Lung (tissue), 17 donors: ENCODE measurements at places on chromosomes 4 and X. TPM values are rescaled to one million over a fixed set of nuclear protein-coding genes. Genes with fewer than 3 reads are reported as not detected.

Gene SULT1E1
- 3.2 TPM for total RNA-seq

Gene OPRPN
- total RNA-seq, result not detected

Gene CORIN
- total RNA-seq, result 0.80 TPM

Gene CTAG1A
- not detected for total RNA-seq

Gene NUDT10
- total RNA-seq, result 5.9 TPM

Gene CC2D2A
- 63.7 TPM for total RNA-seq

GRCh38 chr4:51845711-51846110 lies 2.8 kb downstream of the DCUN1D4 start:
- DNase-seq, result no peak

DNA sequence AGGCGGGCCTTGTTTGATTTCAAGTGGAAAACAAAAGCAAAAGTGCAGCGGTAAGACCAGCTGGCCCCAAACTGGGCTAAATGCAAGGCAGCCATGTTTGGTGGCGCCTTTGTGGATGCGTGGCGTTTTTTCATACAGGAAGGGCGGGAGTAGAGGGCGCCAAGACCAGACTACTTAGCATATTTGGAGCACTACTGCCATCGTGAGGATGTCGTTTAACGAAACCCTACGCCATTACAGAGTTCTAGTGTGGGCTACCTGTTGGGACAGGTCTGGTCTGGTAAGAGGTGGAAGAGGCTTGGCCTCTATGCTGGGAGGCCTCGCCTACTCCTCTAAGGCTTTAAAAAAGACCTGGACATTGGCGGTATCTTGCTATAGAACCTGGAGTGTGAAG lies 230.7 kb upstream of the STK26 start:
- peak; percentile 96 for DNase-seq

DNA sequence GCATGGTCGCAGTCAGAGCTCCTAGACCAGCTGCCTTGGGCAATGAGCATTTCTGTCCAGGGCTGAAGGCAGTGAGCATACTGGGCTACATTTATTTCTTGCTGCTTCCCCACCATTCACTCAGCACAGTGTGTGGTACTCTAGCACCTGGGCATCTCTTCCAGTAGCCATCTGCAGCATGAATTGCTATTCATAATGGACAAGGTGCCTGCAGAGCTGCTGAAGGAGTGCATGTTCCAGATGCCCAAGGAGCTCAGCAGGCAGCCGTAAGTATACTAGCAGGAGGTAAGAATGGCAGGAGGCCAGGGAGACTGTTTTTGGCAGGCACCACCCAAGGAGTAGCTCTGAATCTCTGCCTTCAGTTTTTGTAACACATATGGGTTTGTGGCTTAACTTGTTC lies 110.4 kb upstream of the RXFP1 start:
- DNase-seq, result no peak

- no peak for DNase-seq
Observed at GRCh38 chr4:76962406-76963130, 13.0 kb downstream of the SEPTIN11 start.

- no peak for DNase-seq
Observed at GRCh38 chr4:172692701-172693100, 475.9 kb upstream of the GALNT7 start.

- no peak for DNase-seq
Observed at GRCh38 chr4:170672381-170672965, 582.7 kb upstream of the AADAT start.

DNA sequence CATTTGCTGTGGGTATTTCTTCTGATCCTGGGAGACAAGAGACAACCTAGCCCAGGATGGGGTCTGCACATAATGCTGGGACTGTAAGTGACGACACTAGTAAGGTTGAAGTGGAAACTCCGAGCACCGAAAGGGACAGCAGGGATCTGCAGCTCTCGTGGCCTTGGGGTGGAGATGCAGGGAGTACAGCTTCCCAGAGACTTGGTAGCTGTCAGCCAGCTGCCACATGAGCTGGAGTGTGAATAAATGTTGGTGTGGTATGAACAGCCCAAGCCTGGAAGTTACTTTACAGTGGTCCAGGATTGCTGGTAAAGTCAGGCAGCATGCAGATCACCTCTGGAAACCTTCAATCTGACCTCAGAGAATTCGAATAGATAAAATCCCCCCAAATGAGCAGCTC lies 97.6 kb downstream of the FAM193A start:
- no peak for DNase-seq

DNA sequence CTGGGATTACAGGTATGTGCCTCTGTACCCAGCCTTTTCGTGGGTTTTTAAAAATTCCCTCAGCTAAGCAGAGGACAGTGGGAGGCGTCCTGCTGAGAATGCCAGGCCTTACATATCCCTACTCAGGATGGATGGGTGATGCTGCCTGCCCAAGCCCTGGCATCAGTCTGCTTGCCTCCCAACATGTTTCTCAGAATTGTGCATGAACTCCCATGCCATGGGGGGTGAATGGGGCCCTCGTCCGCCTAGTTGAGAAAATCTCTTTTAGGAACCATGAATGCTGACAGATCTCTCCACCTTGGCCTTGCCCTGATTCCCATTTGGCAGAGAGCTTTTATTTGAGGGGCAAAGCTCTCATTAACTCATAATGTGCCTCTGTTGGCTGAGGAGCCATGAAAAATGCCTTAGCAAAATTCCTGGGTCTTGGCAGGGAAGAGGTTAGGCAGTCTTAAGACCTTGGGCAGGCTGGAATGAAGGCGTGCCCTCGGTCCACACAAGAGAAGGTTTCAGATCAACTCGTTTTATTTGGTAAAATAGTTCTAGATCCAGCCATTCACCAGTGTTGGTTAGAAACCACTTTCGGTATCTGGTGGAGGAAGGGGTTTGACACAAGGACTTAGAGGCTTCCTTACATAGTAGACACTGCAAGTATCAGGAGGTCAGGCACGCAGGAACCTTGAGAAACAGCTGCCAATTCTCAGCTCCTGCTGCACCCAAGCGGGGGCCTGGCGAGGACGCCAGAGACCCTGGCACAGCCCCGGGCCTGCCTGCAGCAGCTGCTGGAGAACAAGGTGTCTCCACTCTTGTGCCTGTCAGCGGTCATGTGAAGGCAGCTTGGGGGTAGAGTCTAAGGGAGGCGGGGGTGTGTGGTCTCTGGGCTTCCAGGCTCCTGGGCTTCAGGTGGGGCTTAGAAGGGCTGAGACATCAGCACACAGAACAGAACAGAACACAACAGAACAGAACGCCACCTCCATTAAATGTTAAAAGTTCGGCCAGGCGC lies 192.8 kb upstream of the PSAPL1 start:
- no peak for DNase-seq

DNA sequence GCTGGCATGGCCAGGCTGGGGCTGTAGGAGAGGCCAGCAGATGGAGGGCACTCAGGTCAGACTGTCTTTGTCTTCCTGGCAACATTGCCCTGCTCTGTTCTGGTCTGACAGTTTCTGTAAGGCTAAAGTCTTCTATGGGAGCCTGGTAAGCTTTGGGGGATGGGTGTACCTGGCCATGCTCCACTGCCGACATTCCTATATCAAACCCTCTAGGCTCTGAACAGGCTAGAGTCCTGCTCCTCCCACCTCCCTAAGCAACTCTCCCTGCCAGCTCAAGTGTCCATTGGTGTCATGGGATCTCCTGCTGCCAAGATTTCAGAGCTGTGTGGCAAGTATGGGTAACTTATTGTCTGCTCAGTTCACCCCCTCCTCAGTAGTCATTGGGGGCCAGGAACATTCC lies 163.5 kb upstream of the UGT8 start:
- peak; percentile 1 for DNase-seq

DNA sequence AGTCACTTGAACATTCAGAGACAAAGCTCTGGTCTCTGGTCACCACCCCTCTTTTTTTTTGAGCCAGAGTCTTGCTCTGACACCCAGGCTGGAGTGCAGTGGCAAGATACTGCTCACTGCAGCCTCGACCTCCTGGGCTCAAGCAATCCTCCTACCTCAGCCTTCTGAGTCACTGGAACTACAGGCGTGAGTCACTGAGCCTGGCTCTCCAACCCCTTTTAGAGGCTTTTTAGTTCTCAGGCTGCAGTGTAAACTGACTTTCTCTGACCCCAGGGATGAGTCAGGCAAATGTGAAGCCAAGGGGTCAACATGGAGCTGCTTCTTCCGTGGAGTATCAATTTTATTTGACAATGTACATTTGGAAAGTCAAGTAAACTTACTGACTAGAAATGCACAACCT lies 229.2 kb downstream of the PTTG2 start:
- DNase-seq, result no peak

DNA sequence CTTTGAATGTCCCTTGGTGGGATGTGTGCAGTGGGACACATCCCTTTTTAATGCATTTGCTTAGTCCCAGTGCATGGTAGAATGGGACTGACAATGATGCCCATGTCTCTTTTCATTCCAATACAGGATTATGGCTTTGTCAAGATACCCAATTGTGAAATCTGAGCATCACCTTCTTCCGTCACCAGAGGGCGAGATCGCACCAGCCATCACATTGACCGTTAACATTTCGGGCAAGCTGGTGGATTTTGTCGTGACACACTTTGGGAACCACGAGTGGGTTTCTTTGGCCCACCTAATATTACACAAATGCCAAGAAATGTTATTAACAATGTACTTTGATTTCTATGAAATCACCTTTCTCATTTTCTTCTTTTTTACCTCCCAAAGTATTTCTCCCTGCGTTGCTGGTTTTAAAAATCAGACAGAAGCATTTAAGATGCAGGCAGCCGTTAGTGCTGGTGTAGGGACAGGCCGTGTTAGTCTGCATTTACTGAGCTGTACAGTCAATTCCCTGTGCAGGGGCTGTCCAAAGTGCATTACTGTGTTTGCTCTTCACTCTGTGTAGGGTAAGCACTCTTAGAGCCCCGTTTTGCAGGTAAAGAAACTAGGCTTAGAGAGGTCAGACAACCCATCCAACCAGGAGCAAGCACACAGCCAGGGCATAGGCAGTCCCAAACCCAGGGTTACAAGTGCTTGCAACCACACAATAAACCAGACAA lies 46.5 kb downstream of the CWH43 start:
- no peak for DNase-seq

DNA sequence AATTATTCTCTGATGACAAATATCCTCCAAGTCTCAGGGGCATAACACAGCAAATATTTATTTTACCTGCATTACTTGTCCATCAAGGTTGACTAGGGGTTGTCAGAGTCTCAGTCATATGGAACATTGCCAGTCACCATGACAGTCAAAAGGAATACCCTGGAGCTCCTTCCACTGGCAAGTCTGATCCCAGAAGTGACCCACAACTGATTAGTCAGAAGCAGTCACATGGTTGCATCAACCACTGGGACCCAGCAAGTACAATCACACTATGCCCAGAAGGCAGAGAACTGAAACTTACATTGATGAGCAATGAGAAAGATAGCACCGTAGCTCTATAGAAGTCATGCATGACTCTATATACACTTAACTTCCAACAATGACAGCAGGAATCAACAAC lies 41.9 kb upstream of the SOD3 start:
- no peak for DNase-seq

DNA sequence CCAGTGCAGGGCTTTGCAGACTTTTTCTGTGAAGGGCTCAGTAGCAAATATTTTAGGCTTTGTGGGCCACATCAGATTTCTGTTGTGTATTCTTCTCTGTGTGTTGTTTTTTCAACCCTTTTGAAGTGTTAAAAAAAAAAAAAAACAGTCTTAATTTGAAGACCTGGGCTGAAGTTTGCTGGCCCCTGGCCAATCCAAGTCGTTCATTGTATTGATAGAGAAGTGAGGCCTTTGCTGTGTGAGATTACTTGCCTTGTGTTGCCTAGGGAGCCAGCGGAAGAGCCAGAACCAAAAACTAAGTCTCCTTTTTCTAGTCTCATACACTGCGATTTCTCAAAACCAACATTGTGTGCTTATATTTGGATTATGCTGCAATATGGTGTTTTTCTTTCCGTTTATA lies 46.9 kb downstream of the MTM1 start:
- no peak for DNase-seq

GRCh38 chr4:125796138-125796537 lies 481.4 kb downstream of the FAT4 start:
- peak; percentile 17 for DNase-seq

DNA sequence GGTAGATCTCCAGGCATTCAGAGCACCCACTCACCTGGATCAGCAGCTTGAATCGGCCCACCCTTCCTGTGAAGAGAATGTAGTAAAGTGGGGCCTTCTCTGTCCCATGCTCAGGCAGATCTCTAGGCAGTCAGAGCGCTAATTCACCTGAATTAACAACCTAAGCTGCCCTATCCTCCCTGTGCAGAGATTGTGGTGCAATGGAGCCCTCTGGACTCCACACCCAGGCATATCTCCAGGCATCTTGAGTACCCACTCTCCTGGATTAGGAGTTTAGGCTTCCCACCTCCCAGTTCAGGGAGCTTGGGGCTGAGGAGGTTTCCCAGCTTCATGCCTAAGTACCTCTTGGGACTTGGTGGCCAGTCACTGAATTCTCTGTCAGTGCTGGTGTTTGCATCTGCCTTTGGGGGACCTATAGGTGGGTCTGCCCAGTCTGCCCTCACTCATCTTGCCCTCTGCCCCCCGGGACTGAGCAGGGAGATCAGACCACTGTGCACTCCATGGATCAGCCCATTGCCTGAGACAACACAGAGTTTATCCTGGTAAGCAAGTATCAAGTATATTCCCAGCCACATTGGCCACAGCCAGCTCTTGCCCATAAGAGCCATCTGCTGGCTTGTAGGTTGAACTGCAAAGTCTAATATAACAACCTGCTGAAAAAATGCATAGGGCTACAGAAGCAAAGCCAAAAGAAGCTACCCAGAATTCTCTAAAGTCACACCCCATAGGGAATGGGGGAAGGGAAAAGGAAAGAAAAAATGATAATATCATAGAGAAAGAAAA lies 372.9 kb downstream of the KLHL13 start:
- no peak for DNase-seq

DNA sequence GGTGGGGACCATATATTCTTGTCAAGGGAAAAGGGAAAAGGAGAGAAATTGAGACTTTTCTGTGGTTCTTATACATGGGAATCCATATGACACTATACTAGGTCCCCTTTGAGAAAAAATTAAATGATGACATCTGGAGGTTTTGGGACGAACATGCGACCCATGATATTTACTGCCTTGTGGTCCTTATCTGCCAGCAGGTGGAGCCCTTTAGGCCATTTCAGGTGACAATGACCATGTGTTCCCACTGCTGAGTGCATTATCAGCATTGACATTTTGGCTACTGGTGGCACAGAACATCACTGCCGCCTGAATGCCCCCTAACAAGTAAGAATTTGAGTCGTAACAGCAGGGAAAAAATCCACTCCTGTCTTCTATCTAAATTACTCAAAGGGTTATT lies 843.4 kb downstream of the FSTL5 start:
- DNase-seq, result no peak

- DNase-seq, result no peak
Observed at GRCh38 chr4:138724530-138724929, 291.1 kb upstream of the NOCT start.

DNA sequence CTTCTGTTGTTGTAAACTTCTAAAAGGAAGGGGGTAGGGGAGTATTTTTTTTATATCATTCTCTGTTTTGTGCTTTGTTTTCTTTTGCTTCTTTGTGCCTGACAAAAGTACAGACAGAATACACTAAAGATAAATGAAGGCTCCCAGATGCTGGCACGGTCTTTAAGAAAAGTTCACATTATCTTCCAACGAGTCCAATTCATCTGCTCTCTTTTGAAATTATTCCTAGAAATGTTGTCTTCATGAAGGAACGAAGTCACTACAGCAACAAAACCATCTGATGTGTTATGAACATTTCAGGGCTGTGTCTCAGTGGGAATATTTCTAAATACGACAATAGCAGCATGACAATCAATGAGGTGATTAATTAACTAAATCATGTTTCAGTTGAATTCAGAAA lies 813.8 kb upstream of the HTR2C start:
- DNase-seq, result no peak
